ENCODE measurements at places on chromosomes 13 and 19.

DNA sequence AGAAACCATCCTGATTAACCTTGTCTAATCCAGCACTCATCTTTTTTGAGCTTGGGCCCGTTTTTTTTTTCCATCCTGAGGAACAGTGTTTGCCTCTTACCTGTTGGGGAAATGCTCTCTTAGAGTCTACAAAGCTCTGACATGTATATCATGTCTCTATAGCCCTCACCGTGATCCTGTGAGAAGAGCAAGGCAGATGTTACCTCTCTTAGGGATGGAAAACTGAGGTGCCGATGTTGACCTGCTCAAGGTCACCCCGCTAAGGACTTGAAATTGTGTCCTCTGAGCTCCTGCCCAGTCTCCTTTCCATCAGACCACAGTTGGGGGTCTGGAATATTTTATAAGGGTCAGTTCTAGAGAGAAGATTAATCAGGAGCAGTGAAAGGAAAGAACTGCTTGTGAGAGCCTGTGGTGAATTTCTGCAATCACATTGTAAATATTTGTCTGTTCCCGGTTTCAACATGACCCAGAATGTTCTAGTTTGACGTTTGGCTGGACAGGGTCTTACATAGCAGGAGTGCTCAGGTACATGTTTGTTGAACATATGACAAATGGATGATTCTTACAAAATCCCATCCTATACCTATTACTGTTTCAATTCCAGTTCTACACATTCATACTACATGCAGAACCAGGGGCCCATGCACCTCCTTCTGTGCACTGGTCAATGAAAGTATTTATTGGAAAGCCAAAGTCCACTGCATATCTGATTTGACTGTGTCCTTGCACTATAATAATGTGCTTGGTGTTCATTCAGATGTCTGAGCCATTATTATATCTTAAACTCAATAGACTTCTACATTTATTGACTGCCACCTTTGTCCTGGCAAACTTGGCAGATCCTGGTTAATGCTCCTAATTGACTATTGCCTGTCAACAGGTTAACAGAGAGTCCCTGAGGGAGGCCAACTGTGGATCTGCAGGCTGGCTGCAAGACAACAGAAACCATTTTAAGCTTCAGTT lies 12.1 kb downstream of the SLC25A15 start:
- DNase-seq = no peak

DNA sequence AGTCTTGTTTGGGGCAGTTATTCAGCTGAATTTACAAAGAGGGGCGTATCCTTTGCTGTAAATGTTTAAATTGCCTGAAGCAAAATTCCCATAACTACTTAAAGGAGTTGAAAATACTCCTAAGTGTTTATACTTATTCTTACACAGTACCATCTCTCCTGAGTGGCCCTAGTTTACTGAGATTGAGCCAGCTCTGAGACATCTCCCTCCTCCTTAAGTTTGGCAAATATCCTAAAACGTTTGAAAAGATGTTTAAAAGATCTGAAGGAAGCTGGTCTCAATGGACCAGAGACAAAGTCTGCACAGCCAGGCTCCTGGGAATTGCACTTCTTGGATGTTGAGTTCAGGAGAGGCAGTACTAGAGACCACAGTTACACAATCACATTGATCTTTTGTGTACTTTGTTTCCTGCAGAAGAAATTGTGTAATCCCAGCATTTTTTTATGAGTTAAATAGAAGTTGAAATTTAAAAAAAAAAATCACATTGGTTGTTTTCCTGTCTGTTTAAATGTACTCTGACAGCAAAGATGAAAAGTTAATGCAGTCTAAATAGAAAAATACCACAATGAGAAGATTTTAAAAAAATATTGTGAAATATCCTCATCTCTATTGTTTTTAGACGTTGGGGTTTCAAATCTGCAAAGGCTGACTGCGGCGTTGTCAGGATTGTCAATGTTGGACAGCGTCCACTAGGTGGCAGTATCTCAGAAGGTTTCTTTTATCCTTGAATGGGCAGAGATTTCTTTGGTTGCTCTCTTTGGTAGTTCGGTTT lies 20.7 kb downstream of the TNFSF11 start:
- DNase-seq = peak; percentile 57

GRCh38 chr19:18590273-18591272 lies 2.0 kb downstream of the REX1BD start:
- no peak for DNase-seq

DNA sequence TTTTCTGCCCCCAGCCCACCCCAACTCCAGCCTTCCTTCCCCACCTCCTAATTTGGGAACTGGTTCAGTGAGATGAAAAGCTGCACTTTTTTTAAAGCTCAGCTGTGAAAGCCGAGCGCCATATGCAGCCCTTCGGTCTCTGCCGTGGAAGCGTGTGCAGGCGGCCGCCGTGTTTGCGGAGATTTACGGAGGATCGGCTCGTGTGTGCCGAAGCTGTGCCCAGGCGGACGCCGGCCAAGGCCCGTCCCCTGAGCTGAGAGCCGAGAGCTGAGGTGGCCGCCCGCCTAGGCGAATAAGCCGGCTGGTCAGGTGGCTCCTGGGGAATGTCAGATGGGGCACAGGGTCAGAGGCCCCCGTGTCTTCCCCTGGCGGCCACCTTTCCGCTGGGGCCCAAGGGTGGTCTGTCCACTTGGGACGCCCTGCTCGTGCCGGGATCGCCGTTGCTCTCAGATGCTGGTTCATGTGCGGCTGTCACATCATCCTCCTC lies 78.7 kb downstream of the ZNF536 start:
- no peak for DNase-seq

GRCh38 chr19:18113827-18114226 lies 16.2 kb downstream of the MAST3 start:
- DNase-seq = no peak

GRCh38 chr19:4103080-4103433 lies 20.9 kb downstream of the MAP2K2 start:
- DNase-seq = no peak

DNA sequence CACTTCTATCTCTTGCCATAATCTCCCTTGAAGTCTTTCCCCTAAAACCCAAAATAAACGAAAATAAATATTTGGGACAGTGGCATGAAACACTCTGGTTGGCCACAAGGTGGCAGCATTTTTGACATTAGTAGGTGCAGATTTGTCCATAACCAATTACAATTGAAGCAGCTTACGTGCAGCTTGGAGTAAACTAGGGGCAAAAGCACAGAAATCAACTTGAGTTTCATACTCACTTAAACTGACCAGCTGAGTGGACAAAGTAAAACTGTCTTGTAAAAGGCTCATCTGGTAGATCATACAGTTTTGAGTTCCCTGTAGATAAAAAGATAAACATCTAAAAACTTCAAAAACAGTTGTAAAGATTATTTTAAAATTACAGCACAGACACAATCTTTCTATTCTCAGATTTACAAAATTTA lies 18.8 kb downstream of the PDCD5 start:
- peak; percentile 30 for DNase-seq

DNA sequence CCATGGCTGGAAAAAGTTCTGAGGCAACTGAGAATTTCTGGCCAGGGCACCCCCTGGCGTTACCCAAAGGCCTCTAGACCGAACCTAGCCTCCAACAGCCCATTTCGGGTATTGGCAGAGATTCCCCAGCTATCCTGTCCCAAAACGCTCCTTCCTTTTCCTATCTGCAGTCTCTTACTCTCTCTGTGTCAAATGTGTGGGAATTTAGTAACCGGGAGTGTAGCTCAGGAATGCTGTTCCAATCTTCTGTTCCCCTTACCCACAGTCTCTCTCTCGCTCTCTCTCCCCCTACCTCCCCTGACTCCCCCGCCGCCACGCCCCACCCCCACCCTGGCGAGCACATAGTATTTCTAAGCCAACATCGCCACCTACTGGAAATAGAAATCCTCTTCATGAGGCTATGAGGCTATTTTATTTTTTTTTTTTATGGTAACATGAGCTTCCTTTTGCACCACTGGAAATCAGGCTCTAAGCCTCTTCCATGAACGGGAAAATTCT lies 27.0 kb downstream of the OXGR1 start:
- no peak for DNase-seq

DNA sequence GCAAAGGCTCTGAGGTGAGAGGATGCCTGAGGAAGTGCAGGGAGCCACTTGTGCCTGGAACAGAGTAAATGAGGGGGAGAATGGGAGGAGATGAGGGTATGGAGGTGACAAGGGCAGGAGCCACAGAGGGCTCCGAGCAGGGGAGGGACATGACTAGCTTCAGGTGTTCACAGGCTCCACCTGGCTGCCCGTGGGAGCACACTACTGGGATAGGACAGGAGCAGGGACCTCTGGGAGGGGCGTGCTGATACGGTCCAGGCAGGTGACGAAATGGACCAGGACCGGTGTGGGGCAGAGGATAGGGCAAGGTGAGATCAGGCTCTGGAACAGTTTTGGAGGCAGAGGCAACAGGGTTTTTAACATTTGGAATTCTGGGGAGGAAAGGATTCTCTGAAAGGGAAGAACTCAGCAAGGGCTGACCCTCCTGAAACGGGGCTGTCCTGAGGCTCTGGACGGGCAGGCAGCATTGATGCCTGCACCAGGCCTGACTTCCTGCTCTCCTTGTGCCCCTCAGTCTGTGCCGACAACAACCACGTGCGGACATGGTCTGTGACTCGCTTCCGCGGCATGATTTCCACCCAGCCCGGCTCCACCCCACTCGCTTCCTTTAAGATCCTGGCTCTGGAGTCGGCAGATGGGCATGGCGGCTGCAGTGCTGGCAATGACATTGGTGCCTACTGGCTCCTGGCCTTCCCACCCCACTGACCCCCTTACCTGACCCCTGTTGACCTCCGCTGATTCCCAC lies 11.6 kb downstream of the SHKBP1 start:
- DNase-seq = no peak

GRCh38 chr13:90293793-90294361 lies 1053.6 kb upstream of the MIR17HG start:
- no peak for DNase-seq

Measured in stimulated activated CD4-positive, alpha-beta T cell treated with anti-CD3 and anti-CD28 coated beads, Interleukin-2, amount 100 ng/mL, for 24 hours (primary cell).